Fibroblast of villous mesenchyme (primary cell): ENCODE measurements at places on chromosomes 1 and 21.

- peak; percentile 52 for DNase-seq
Measured at GRCh38 chr21:44304877-44305293, 5.0 kb downstream of the PFKL start.

GRCh38 chr1:158830904-158831507 is at the start of gene MNDA:
Gene MNDA (plus strand): TSS chr1:158831351. CDS start chr1:158842154, 10,803 bp downstream.
- no peak for DNase-seq

DNA sequence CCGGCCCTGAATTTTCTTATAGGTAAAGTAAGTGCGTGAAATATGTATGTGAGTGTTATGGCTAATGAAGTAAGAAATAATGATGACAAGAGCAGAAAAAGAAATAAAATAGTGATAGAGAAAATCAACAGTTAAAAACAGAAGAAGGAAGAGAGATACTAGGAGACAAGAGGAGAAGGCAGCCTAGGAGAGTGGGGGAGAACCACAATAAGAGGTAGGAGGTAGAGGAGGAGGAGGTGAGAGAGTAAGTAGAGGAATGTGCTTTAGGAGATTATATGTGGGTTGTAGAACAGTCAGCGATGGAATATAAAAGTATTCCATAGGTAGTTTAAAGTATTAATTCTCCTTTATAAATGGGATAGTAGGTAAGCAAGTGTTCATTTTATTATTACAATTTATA is 861.5 kb upstream of the B3GALT2 start:
- DNase-seq = no peak

DNA sequence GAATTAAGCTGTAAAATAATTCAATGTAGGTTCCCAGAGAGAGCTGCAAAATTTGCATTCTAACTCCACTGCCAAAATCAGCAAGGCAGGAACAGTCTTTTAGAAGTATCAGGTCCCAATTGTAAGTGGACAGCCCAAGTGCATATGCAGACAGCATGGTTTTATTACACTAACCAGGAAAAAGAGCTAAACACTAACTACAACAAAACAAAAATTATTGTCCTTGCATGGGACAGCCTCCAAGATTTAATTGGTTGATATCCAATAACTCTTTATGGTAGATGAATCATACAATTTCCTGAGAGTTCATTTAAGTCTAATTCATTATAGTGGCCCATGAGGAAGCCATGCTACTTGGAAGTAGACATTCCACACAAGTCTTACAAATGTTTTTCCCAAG is 154.3 kb upstream of the ZNF648 start:
- peak; percentile 37 for DNase-seq

DNA sequence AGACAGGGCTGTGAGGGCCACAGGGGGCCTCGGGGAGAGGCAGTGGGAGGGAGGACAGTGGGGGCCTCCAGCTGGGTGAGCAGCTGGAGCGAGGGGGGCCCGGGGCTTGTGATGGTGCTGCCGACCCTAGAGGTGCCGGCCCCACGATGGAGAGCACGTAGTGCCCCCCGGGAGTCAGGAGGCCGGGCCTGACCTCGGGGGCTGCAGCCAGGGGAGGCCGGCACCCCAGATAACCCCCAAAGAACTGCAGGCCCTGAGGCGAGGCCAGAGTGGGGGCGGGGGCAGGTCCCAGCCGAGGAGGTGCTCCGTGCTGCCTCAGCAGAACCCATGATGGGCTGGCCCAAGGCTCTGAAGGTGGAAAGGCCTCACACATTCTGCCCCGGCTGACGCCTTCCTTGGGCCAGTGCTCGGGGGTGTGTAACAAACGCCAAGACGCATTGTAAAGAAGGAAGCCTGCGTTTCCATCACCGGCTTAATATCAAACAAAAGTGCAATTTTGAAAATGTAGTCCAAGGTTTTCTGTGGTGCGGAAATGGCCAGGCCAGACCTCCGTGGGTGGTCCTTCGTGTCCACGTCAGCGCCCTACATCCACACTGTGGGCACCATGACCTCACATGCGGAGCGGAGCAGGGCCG is 55.2 kb downstream of the COL6A1 start:
- no peak for DNase-seq

DNA sequence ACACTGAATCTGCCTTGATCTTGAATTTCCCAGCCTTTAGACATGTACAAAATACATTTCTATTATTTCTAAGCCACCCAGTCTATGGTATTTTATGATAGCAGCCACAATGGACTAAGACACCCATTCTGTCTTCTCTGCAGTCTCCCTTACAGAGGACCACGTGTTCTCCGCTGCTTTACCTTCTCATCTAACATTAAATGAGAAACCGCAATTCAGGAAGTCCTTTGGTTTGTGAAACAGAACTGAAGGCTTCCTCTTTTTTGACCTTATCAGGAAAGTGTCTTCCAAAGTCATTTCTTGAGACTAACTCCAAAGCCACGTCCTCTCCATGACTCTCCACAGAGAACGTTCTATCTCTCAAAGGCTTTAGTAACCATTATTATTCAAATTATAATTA is 560.1 kb downstream of the OMA1 start:
- no peak for DNase-seq

DNA sequence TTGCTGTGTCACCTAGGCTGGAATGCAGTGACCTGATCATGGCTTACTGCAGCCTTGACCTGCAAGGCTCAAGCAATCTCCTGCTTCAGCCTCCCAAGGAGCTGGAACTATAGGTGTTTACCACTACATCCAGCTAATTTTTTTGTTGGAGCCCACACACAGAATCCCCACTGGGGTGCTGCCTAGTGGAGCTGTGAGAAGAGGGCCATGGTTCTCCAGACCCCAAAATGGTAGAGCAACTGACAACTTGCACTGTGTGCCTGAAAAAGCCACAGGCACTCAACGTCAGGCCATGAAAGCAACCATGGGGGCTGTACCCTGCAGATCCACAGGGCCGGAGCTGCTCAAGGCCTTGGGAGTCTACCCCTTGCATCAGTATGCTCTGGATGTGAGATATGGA is 39.1 kb upstream of the PTPRC start:
- no peak for DNase-seq
